ENCODE measurements at places on chromosomes 2 and 18.

DNA sequence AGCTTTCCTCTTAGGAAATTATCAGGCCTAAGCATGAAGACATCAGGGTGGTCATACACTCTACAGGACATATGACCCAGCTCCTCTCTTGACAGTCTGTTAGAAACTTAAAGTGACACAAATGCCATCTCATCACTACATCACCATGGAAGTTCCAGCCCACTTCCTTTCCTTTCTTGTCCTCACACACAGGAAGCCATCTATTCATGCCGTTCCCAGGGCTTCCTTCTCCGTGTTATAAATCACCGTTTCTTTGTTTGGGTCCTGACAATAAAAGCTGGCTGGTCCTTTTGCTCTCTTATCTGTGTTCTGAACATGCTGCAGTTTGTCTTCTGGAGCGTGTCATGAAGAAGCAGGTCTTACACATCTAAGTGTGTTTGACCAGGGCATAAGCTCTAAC lies 692.1 kb upstream of the CELF4 start:
- no peak for DNase-seq

DNA sequence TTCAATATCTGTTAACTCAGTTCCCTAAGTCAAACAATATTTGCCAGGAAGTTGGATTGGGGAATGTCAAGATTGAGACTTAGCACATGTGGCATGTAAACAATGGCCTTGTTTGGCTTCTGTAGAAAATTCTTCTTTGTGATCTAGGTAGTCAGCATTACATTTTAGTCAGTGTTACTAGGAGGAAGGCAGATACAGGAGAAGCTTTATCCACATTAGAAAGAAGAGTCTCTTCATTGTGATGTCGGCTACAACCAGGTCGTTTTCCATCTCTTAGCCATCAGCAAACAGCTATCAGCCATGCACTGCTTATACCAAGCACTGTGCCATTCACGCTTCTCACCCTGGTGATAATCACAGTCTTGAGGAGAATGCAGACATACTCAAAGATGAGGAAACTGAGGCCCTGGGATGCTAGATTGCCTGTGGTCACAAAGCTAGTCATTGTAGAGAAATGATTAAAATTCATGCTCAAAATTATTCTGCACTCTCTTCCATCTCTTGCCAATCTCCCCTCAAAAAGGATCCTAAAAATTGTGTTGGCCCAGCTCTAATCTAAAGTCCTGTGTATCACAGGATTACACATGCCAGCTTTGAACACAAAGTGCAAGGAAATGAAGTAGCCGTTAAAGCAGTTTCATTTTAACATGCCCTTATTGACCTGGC lies 3.2 kb downstream of the GALNT5 start:
- DNase-seq: no peak

- DNase-seq: no peak
These were observed 92.0 kb downstream of the ARMC9 start for GRCh38 chr2:231290321-231291015.

- DNase-seq: no peak
These were observed 129.9 kb downstream of the PRPF40A start for GRCh38 chr2:152587187-152587947.

DNA sequence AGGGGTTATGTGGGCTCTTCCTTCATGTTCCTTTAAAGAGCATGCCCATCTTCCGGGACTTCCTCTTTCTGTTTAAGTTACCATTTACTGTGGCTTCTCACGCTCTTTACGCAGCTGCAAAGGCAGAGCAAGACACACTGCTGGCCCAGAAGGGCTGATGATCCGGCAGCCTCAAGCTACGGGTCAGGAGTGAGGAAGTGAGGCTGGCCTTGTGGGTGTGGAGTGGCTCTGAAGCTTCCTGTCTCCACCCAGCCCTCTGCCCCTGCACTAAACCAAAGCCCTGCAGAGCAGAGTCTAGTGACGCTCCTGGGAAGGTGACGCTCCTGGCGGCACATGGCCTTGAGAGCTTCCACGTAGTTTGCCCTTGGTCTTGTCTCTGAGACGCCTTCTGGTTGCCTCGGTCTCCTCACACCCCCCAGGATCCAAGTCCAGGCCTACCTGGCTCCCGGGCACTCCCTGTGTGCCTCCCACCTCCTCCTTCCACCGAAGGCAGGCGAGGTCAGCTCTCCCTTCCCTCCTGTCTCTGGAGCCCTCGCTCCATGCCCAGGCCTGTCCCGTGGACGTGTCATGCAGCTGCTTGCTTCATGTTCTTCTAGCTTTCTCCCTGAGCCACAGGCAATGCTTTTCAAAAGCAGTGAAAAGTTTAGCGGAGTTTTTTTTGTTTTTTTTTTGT lies 50.3 kb downstream of the ARL4C start:
- no peak for DNase-seq

DNA sequence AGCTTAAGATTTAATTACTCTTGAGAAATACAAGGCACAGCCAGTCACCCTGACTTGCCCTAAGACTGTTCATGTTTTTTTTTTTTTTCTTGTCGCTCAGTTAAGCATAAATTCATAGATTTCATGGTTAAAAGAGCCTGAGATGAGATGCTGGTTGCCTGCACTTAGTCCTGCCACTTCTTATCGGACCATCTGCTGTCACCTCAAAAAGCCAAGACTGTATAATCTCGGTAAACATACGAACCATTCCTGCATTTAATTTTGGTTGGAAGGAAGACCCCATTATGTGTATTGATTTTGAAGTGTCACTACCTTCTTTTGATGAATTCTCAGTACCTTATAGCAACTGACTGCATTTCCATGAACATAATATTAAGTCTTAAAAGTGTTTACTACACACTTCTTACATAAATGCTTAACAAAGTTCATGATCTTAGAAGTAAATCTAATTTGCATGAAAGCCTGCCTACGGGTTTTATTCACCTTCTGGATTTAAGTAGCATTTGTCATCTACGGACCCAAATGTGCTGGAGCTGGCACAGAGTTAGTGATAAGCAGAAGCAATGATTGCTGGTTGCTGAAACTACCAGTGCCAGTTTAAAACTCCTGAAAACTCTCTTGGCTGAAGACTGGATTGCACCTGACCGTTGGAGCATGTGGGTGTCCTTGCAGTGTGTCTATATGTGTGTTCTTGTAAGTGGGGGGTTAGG lies 843.4 kb downstream of the TMEM182 start:
- no peak for DNase-seq

- DNase-seq: no peak
These were observed 117.8 kb upstream of the SPRED2 start for GRCh38 chr2:65550246-65550645.

DNA sequence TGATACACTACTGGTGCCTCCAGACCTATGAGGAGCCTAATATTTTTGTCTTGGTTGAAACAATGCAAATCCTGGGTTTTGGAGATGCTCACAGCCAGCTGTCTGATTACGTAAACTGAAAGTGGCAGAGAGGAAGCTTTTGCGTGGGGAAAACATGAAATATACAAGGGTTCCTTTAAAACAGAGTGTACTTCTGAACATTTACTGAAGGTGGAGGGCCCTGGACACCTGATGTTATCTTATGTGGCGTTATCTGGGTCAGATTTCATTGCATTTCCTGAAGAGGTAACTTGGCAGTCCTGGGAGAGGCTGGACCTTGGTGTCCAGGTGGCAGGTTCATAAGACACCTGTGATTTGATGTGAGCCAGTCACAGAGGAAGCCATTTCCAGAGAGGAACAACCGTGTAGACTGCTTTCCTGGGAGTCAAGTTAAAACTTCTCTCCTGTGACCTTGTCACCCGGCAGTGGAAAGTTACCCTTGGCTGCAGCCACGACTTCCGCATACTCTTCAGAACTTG lies 105.0 kb downstream of the NEDD4L start:
- no peak for DNase-seq

DNA sequence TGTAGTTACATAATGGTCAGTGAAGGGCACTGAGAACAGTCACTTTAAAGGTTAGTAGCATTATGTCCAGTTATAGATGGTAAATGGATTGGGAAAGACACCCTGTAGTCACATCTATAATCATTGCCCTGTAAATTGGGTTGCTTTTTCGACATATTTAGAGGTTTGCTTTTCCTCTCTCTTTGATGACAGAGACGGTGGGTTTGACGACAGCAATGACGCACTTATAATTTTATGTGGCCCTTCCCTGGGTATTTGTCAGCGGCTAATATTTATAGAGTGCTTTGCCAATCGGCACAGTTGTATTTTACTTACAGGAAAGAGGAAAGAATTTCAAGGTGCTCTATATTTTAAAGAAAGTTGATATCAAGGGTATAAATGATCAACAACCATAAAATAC lies 2.8 kb downstream of the CPS1 start:
- no peak for DNase-seq

DNA sequence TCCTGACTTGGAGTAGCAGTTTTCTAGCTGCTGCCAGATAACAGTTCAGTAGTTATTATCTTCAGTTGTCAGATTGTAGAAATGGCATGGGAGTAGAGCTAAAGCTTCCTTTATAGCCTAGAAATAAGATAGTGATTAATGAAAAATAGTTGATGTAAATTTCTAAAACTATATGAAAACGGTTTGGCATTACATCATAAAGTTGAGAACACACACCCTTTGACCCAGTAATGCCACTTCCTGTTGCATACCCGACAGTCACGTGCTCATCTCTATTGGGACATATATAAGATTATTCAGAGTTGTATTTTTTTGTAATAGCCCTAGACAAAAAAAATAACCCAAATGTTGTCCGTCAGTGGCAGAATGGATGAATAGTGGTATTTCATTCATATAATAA lies 39.4 kb upstream of the ASB1 start:
- no peak for DNase-seq

DNA sequence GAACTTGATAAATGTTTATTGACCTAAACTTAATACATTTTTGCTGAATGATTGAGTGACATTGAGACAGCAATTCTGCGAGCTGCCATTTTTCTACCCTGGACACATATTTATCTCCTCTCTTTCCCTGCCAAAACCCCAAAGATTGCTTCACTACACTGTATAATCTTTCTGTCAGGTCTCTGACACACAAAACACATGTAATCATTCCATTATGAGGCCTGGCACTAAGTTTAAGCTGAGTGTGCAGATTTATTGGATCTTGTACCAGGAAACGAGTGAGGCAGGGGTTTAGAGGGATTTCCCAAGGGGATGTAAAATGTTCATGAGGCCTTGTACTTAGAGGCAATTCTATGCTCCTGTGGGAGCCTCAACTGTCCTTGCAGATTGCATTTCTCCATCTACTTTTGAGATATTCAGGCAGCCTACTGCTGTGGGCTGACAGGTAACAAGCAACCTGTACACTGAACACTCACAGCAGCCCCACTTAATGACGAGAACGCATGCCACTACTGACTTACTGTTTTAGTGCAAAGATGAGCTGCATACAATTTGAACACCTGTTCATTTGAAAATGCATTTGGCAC lies 13.7 kb upstream of the OSR1 start:
- DNase-seq: no peak
